ENCODE measurements at places on chromosomes 7 and 10.

GRCh38 chr7:24786941-24787340 lies 29.7 kb upstream of the GSDME start:
- DNase-seq: no peak

DNA sequence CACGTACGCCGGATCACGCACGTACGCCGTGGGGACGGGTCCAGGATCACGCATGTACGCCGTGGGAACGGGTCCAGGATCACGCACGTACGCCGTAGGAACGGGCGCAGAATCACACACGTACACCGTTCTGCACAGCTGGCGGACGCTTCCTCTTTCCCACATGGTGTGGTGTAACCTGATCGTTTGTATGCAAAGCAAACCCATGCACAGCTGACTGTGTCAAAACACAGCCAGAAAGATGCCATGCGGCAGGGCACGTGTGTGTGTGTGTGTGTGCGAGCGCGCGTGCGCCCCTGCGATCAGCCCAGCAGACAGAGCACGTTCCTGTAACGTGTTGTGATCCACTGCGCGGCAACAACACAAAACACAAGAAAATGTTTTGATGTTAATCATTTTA lies 573.6 kb downstream of the DNAJB6 start:
- no peak for DNase-seq

GRCh38 chr10:5229019-5229418 lies 32.4 kb downstream of the AKR1C4 start:
- DNase-seq: no peak

GRCh38 chr7:90654718-90655427 lies 58.8 kb downstream of the CDK14 start:
- no peak for DNase-seq

GRCh38 chr7:140005341-140005740 lies 57.4 kb downstream of the PARP12 start:
- no peak for DNase-seq

DNA sequence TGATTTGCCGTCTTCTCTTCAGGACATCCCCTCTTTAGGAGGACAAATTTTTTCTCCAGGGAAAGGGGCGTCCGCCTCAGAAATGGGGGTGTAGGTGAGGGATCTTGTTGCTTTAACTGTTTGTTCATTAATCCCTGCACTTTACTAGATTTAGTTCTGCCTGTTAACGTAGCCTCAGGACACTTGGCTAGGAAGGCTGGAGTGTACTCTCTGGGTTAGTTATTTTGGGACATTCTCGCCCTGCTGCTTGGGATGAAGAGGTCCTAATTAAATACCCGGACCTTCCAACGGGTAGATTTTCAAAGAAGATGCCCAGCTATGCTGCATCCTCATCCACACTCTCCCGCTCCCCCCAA lies 552 bp upstream of the ZNF365 start:
- DNase-seq: no peak

DNA sequence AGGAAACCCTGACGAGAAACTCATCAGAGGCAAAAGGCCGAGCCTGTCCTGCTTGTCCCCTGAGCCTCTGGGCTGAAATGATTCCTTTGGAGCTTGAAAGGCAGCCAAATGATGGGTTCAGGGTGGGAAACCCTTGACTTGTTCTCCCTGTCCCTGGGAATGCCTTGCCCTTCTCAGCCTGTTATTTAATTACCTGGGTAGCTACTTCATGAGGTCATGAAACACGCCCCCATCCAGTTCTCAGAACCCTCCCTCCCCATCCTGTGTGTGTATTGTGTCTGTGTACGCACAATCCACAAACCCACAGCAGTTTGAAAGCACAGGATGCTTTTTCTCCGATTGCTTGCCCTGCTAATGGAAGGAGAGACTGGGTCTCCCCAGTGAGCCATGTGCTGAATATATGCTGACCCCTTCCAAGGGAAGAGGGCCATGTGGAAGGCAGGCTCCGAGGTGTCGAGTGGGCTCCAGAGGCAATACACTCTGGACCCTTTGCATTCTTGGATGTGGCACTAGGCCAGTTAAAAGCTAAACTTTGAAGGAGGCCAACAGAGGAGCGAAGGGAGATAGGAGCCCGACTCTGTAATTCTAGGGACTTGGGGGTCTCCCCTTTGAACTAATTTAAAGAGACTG lies 10.6 kb downstream of the DUSP5 start:
- DNase-seq: no peak

DNA sequence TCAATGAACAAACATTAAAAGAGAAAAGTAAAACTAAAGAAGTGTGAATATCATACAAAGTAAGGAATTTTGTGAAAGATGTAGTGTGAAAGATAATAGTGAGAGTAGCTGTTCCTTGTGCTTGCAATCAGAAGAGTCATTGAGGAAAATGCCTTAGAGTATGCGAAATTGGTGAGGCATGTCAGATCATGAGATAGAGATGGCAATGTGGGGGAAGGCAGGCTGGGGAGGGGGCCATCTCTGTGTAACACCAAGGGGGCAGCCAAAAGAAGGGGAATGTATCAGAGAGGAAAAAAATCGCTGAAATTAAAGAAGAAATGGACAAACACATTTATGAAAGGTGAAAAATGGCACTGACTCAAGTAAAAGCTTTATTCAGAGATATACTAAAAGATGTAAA lies 19.6 kb upstream of the PRKAR2B start:
- no peak for DNase-seq

Data from NAMALWA (cell line).